ENCODE measurements at places on chromosomes 2 and 18.

- no peak for DNase-seq
These were observed 143.0 kb upstream of the EPAS1 start for GRCh38 chr2:46153996-46154753.

DNA sequence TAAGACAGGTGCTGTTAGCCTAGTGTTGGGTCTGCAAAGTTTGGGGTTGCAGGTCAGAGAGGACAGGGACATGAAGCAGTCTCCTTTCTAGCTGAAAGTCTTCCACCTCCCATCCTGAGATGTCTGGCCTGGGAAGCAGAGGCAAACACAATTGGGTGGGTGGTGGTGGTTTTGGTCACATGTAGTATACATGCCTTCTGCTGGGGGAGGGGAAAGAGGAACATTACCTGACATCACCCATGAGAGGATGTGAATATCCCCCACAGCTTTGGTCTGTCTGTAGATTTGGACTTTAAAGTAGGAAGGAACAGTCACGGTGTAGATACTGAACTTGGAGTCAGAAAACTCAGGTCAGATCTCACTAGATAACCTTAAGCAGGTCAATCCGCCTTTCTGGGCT lies 4.6 kb upstream of the DNAJC5G start:
- no peak for DNase-seq

DNA sequence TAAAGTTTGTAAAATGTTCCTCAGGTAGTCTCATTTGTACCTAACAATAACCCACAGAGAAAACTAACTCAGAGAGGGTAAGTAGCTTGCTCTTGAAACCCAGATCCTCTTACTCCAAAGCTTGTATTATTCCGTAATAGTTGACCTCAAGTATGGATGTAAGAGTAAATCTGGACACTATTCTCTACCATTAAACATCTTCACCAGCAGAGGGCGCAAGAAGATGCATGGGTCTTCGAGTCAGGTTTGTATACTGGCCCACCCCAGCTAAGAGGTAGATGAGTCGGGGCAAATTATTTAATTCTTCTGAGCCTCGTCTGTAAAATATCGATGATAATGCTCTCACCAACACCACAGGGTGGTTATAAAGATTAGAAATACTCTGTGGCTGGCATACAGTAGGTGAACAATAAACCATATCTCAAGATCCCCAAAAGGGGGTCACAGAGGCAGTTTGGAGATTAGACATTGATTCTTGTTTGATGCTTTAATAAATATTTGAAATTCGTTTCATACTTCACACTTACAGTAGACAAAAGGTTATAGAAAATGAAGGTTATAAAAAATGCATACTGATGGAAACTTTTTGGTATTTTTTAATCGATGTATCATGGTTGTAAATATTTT lies 3.5 kb upstream of the CABLES1 start:
- DNase-seq = peak; percentile 54

DNA sequence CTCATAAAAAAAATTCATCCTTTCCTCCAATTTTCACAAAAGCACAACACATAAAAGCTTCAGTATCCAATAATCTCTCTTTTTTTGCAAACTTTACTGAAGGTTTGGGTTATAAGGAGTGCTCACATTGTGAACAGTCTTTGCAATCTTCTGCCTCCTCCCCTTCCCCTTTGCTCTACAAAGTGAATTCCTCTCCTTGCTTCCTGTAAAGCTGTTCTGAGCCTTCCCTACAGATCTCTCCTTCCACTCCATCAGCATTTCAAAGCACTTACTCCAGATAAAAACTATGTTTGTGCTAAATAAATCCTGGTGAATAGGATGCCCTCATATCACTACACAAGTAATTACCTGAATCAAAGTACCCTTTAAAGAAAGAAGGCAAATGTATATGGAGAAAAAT lies 4.6 kb upstream of the PDK1 start:
- no peak for DNase-seq

- DNase-seq = no peak
These were observed 127.0 kb upstream of the AGAP1 start for GRCh38 chr2:235366807-235367206.

- no peak for DNase-seq
These were observed 231.2 kb upstream of the FOSL2 start for GRCh38 chr2:28161466-28161865.

DNA sequence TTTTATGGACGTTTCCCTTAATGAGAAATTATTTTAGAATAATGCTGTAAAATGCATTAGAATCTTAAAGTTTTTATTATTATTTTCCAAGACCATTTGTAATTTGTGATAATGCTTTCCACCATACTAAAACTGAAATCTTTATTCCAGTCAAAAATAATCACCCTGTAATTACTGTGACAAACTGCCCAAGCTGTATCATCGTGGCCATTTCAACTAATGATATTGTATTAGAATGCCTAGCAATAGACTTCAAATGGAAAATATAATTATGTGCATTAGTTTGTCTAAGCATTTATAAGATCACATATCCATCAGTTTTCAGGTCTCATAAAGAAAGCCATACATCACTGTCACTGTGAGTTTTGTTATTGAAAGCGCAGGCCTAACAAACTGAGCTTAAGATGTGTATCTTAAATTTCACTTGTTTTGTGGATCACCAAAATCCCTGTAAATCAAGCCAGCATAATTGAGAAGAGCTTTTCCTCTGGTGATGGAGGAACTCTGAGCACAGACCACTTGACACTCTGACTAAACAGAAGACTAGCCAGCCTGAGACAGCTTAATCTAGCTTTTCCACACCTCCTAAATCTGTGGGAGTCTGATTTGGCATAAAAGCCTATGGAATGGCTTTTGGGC lies 1312.2 kb upstream of the ACVR2A start:
- no peak for DNase-seq

DNA sequence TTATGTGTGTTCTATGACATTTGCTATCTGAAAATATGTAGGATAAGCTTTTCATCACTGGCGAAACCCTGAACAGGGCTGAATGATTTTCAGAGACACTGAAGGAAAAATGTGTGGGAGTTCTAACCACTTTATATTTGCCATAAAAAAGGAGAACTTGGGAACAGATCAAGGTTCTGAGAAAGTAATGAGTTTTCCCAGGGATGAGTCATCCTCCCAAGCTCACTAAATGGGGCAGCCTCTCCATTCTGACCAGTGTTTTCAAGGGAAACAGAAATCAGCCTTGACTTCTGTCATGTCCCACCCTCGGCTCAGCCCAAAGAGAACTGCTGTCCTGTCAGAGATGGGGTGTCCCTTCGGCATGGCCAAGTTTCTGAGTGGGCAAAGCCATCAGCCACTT lies 2109.8 kb upstream of the CELF4 start:
- DNase-seq = no peak

DNA sequence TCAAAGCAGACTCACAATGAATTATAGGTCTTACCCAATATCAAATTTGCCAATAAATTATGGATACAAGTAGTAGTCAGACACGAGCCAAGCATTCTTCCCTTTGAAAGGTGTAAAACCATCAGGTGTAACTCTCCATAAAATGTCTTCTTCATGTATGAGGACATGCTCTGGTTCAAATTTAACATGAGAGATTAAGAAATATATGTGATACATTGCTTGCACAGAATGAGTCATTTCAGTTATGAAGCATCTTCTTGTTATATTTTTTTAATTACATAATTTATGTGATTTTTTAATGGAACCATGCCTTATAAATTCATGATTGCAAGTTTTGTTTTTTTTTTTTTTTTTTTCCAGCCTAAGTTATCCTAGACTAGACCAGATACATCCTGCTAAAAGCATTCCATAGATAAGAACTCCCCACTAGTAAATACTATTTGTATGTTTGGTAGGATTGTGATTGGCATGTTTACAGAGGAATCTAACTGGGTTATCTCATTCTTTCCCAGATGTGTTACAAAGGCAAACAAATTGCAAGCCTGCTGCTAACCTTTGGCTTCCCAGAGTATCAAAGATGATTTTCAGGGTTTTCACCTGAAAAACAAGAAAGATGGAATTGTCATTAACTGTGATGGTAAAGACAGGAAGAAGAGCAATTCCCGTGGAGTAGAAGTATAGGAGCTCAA lies 621.9 kb downstream of the XIRP2 start:
- DNase-seq = no peak

DNA sequence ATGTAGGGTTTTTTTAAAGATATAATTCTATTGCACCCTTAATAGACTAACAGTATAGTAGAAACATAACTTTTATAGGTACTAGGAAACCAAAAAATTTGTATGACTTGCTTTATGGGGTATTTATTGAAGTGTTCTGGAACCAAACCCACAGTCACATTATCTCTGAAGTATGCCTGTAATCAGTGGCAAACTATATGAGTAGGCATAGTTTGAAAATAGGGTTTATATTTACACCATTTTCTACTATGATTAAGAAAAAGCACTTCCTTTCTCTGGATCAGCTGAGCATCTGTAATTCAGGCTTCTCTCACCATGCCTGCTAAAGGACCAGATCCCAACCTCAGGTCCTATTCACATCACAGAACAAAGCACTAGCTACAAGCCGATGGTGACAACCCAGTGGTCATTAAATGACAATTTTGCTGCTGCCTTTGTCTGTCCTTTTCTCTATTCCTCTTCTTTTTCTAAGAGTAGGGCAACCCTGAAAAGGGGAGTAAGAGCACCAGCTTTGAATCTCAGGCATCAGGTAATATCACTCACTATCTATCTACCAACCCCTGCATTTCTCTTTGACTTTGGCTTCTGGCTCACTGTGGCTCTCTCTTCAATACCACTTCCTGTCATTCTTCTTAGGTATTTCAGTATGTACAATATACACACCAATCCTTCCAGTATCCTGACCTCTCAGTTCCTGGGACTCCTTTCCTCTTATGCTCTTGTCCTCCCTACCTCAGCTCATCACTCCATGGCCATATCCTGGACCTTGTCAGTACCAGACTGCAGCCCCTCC lies 14.4 kb downstream of the NEMP2 start:
- no peak for DNase-seq

- DNase-seq = no peak
These were observed 406.9 kb downstream of the DCDC2C start for GRCh38 chr2:4110273-4110672.

- DNase-seq = no peak
These were observed 34.9 kb downstream of the SUCLG1 start for GRCh38 chr2:84424152-84424551.

DNA sequence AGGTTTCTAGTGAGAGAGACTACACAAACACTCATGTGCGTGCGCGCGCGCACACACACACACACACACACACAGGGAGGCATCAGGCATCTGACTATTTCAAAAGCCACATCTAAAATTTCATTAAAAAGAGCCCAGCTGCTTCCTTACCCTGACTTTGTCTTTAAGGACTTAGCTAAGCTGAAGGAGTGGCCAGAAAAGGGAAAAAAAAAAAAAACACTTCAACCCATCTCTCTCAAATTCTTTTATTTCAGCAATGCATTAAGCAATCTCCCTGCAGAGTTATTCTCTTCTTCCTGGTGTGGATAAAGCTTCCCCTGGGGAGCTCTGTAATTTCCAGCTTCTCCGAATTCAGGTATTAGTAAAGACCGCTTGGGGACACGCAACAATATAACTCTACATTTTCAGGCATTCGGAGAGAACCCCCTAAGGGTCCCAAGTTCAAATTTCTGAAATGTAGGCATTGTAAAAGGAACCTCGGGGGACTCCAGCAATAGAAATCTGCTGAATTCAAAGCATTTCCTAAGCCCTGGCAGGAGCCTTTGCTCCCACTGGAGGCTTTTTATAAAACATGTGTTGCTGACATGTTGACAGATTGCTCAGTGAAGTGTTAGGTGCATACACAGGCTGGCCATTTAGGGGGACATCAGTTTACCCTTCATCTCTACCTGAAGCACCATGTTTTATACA lies 67.0 kb downstream of the ZNF521 start:
- no peak for DNase-seq

DNA sequence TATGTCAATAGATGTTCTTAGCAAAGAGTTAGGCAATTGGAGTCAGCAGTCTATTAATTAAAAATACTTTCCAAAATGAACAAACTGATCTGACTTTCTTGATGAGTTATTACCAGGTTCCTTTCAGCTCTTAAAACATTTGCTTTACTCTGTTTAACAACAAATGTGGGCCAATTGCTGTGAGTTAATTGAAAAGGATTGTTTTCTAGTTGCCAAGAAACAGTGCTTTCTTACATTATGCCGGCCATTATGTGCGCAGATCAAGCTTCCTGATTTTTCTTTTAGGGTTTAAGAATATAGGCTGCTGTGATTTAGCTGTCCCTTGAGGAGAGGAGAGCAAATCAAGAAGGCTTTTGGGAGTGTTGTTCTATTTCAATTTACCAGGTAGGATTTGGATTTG lies 50.5 kb upstream of the ITPRID2 start:
- DNase-seq = no peak

DNA sequence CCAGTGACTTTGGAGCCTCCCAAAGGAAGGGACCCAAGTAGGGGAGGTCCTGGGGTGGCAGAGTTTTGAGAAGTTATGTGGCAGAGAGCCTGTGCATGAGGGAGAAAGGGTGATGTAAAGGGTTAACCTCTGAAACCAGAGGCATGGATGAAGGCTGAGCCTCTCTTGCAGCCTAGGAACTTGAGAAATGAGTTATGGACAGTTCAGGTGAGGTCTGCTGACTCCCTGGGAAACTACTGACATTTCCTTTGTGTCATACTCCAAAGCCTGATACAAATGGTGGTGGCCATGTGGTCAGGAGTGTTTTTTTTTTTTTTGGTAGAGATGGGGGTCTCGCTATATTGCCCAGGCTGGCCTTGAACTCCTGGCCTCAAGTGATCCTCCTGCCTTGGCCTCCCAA lies 12.4 kb upstream of the GNLY start:
- no peak for DNase-seq

GRCh38 chr18:46167971-46168370 lies 63.8 kb downstream of the HAUS1 start:
- no peak for DNase-seq
